NCI-H1105 (cell line): ENCODE measurements at places on chromosomes 4 and X.

DNA sequence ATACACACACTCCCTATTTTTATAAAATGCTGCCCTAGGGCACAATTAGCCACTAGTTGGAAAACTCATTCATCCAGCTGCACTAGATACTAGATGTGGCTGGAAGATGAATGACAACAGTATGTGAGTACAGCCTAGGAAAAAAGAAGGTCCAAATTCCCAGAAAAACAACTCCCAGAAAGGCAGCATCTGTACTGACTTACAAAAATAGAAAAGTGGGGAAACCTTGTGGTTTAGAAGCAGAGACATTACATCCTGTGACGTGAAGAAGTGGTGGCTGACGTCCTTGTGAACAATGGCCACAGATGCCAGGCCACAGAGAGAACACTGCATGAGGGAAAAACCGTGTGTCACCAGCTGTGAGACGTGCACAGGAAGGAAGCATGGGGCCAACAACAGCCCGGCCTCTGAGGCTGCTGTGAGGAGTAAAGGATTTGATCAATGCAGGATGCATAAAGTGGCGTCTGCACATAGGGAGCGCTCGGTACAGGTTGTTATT is 81.2 kb downstream of the SPRY1 start:
- no peak for DNase-seq

GRCh38 chrX:135893294-135893817 is at the start of the genes CT45A10 and SAGE1:
TSS of gene CT45A10 (minus strand) at chrX:135893444. CDS start at chrX:135885344, 8,100 bp downstream.
TSS of gene SAGE1 (plus strand) at chrX:135893716. CDS start at chrX:135896243, 2,527 bp downstream.
- DNase-seq, result no peak

- DNase-seq, result no peak
These were observed 275.9 kb downstream of the ARHGAP10 start for GRCh38 chr4:148007792-148008191.

GRCh38 chr4:121784975-121785374 is 16.1 kb upstream of the EXOSC9 start:
- no peak for DNase-seq

GRCh38 chr4:174764105-174764729 is 64.8 kb downstream of the GLRA3 start:
- peak; percentile 12 for DNase-seq

GRCh38 chr4:154119317-154119716 is 330.4 kb upstream of the SFRP2 start:
- DNase-seq, result no peak

GRCh38 chrX:13827298-13828090 is 10.6 kb upstream of the GPM6B start:
- no peak for DNase-seq

DNA sequence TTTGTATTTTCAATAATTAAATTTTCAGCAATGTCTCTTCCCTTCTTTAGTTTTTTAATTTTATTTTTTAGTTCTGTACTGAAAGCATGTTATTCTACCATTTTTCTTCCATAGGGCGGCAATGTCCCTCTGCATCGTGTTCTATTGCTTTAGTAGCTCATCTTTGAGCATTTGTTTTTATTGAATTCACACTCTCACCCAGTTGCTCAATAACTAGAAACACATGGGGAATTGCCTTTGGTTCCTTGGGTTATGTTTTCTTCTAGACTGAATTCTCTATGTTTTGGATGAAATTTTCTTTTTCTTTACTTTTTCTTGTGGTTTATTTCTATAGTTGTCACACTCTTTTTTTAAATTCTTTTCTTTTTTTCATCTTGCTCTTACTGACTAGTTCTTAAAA is 233.8 kb upstream of the LDB2 start:
- DNase-seq, result no peak

- no peak for DNase-seq
These were observed 99.7 kb downstream of the FIP1L1 start for GRCh38 chr4:53477038-53477565.

DNA sequence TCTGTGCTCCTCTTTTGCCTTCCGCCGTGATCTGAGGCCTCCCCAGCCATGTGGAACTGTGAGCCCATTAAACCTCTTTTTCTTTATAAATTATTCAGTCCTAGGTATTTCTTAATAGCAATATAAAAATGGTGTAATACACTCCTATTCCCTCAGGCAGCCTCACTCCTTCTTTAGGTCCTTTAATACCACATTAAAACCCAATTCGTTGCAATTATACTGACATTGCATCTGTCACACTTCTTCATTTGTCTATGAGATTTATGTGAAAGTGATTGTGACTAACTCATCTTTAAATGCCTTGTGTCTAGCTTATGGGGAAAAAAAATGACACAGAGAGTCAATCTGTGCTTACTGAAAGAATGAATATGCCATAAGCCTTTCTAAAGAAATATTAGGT is 1035.2 kb upstream of the SLIT2 start:
- no peak for DNase-seq

- no peak for DNase-seq
These were observed 119.4 kb downstream of the FAT4 start for GRCh38 chr4:125434136-125434535.

DNA sequence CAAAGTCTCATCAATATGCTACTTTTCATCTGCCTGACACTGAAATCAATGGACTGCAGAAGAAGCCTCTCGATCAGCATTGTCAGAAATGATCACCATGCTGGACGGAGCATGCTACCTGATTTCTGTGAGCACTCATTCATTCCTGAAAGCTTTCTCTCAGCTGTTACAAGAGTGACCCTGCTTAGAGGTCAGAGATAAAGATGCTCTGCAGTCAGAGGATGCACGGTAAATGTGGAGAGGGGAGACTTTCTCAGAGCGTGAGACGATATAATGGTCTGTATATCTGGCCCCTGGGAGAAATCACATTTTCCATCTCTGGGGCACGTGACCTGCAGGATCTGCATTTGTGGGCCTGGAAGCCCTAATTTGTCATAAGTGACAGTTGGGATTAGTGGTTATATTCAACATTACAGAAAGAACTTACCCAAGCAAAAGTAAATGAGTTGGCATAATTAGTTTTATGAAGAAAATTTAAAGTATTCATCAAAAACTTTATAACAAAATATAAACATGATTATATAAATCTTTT is 125.6 kb upstream of the TTC29 start:
- DNase-seq, result no peak

DNA sequence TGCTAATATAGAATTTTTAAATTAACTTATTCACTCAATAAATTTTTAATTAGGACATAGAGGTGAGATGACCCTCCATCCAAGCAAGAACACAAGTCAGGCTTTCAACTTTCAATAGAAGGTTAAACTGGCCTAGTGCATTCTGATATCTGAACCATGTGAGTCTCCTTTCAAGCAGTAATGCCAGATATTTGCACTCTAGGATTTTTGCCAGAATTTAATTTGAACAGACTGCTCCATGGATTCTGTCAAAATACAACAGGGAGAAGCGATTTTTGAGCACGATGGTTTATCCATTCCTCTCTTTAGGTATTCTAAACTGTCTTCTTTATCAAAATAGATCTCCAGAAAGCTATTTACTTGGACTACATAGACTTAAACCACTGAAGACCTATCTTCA is 72.0 kb upstream of the DCLK2 start:
- DNase-seq, result no peak

GRCh38 chrX:135951291-135951690 is 22.5 kb downstream of the MMGT1 start:
- no peak for DNase-seq

DNA sequence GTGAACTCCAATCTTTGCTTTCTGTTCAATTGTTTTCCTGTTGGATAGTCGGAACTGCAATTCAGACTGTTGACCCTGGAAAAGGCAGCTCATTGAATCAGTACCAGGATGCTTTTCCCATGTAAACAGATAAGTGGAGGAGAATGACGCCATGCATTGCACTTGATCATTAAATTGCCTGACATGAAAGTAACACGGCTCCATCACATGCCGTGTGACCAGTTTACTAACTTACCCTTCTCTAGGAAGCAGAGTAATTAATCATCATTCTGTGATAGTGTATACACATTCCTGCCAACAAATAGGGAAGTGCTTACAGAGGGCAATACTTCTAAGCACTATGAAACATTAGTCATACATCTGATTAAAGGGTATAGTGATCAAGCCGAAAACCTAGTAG is 101.4 kb downstream of the PPARGC1A start:
- no peak for DNase-seq

- no peak for DNase-seq
These were observed 295.9 kb upstream of the TACR3 start for GRCh38 chr4:104015680-104016079.

DNA sequence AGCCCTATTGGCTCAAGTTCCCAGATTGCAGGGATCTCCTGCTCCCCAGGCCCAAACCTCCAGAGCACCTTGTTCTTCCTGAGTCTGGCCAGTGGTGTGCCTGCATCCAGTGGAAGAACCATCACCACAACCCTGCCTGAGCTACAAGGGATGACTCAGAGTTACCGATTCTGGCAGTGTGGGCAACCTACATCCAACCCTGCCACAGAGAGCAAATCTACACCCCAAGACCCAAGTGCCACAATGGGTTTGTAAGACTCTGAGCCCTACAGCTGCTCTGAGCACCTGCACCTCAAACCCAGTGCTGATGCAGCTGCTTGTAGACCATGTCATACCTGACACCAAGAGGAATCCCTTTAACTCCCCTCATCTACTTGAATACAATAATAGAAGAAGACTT is 110.0 kb downstream of the SOWAHB start:
- DNase-seq, result no peak

DNA sequence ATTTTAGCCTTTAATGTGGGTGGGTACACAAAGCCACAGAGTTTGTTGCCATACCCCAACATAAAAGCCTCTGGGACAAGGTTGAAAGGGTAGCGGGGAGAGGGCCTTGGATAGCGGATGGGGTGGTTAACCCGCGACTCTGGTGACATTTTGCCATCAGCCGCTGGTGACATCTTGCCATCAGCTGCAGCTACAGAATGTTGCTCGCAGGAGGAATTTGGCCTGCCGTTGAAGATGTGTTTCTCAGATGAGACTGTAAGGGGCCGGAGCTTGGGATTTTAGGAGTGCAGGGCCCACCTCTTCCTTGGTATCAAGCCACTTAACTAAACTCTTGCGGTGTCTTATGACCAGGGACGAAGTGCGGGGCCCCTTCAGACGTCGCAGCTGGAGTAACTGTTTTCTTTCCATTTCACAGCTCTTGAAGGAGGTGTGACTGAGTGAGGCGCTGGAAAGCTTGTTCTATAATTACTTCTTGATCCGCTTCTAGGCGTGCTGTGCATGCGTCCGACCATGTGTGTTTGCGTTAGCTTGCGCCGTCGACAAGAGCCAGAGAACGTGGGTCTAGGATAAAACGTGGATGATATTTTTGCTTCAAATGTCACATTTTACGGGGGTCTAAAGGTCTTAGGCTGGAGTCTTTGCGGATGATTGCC is 820 bp upstream of the RASL11B start:
- no peak for DNase-seq

- DNase-seq, result no peak
These were observed 153.9 kb downstream of the KDR start for GRCh38 chr4:54971474-54971950.

DNA sequence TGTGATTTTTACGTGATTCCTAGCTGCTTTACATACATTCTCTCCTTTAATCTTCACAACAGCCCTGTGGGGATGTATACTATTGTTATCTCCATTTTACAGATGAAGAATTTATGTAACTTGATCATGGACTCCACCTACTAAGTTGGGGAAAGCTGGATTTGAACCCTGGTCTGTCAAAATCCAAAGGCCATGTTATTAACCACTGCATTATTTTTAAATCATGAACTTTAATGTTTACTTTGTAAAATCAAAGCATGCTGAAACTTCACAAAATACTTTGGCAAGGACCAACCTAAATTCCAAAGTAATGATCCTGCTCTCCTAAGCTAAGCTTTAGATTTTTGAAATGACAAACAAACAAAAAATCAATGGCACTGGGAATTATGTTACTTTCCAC is 26.1 kb downstream of the FAM47E start:
- no peak for DNase-seq

GRCh38 chr4:161005746-161006145 is 1158.1 kb downstream of the FSTL5 start:
- no peak for DNase-seq
